Dermis lymphatic vessel endothelial cell (primary cell): ENCODE measurements at places on chromosomes 16 and 17. TPM values are rescaled to one million over a fixed set of nuclear protein-coding genes. Genes with fewer than 3 reads are reported as not detected.

Gene FGF11
- total RNA-seq, result 0.17 and 0.22 TPM in 2 replicates

Gene IL17C
- total RNA-seq, result not detected in 2 replicates

Gene SLC5A11
- total RNA-seq, result not detected in 2 replicates

Gene CCDC154
- total RNA-seq, result 0.11 and 0.17 TPM in 2 replicates

Gene SARM1
- 1.6 and 2.5 TPM in 2 replicates for total RNA-seq

Gene ZNF18
- total RNA-seq, result 8.7 and 9.5 TPM in 2 replicates

Gene HBM
- total RNA-seq, result not detected in 2 replicates

Gene ACE
- total RNA-seq, result 47.2 and 77.6 TPM in 2 replicates

Gene PABPN1L
- total RNA-seq, result not detected in 2 replicates

Gene CDH16
- not detected in 2 replicates for total RNA-seq

Gene XAF1
- under 0.01 and 0.22 TPM in 2 replicates for total RNA-seq

Gene NPLOC4
- total RNA-seq, result 57.2 and 71.2 TPM in 2 replicates

Gene SLC5A10
- total RNA-seq, result not detected in 2 replicates

Gene RUNDC3A
- total RNA-seq, result 0.22 and 0.95 TPM in 2 replicates

Gene CACNG5
- not detected in 2 replicates for total RNA-seq

Gene ELMO3
- 0.65 and 0.86 TPM in 2 replicates for total RNA-seq

Gene C16orf74
- total RNA-seq, result 4.8 and 5.3 TPM in 2 replicates

Gene MYCBPAP
- total RNA-seq, result 0.11 and 0.77 TPM in 2 replicates

Gene QRICH2
- total RNA-seq, result 8.7 and 11.9 TPM in 2 replicates

Gene TNFRSF17
- total RNA-seq, result not detected in 2 replicates

Gene NLGN2
- total RNA-seq, result 1.2 and 1.3 TPM in 2 replicates

Gene IRX3
- 2.0 and 3.9 TPM in 2 replicates for total RNA-seq

Gene RBFOX1
- not detected in 2 replicates for total RNA-seq

Gene ABCA9
- 0.34 and 0.76 TPM in 2 replicates for total RNA-seq

Gene SSTR5
- total RNA-seq, result 0.22 and 0.77 TPM in 2 replicates

Gene TMC7
- total RNA-seq, result 3.4 and 3.7 TPM in 2 replicates

Gene LPCAT2
- 5.1 and 5.4 TPM in 2 replicates for total RNA-seq
